ENCODE measurements at places on chromosomes 3 and 15. TPM values are rescaled to one million over a fixed set of nuclear protein-coding genes. Genes with fewer than 3 reads are reported as not detected.

DNA sequence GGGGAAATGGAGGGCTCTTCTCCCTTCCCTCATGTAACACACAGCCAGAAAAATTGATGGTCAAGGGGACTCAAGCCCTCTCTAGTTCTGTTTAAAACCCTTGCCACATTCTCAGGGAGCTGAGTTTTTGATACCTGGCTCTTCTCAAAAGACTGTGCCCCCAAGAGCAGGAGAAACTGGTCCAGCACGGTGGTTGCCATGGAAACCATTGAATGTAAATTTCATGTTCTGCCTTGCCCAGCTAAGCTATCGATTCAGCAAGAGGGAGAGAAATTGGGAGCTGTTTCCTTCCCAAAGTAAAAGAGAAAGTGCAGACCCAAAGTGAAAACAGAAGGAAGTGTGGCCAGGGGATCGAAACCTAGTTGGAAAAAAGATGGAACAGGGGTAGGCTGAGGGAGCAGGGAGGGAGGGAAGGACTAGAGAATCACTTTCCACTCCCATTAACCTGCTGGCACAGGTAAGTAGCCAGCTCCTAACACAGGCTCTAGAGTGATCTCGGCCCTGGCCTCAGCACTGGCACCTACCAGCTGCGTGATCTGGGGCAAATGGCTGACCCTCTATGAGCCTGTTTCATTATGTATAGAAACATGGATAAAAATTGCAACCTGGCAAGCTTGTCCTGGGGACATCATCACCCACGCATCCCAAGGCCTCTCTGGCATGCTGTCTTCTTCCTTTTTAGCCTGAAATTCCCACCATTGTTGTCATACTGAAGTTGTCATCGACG, 140.9 kb downstream of the TPRA1 start:
- no peak for DNase-seq

DNA sequence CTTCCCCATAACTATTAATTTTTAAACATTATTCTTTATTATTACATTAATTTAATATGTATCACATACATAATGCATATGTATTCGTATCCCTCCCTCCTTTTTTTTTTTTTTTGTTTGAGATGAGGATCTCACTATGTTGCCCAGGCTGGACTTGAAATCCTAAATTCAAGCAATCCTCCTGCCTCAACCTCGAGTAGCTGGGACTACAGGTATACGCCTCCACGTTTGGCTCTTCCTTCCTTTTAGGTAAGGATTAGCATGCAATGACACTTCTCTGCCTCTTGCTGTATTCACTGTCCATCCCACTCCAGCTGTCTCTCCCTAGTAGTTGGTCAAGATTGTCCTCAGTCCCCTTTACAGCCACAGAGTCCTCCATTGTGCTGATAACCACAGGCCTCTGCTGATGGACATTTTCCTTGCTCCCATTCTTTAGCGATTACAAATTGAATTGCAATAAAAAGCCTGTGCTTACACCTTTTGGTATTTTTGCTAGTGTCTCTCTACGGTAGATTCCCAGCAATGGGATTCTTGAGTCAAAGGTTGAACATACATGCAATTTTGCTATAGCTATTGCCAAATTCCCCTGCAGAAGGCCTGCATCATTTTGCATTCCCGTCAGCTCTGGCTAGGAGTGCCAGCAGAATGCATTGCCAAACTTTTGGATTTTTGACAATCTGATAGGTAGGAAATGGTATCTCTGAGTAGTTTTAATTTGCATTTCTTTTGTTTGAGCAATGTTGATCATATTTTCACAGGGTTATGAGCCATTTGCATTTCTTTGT, 156.6 kb downstream of the SMAD6 start:
- no peak for DNase-seq

- DNase-seq: no peak
These were observed 13.2 kb downstream of the POPDC2 start for GRCh38 chr3:119647171-119647570.

Gene FBXW12
- total RNA-seq: not detected

Data from right atrium auricular region (tissue), 2 donors.